ENCODE measurements at places on chromosomes 6 and 20.

- H3K4me1 ChIP-seq, result no peaks in the 10 kb centered on the region
- H3K27ac ChIP-seq, result no peak overlapping the region
- no peak for DNase-seq
These were observed 511.5 kb upstream of the CITED2 start for GRCh38 chr6:139885909-139886308.

- H3K4me3 ChIP-seq, result no peak overlapping the region
- no peak overlapping the region for H3K27ac ChIP-seq
- H3K36me3 ChIP-seq, result no peaks in the 10 kb centered on the region
- H3K27me3 ChIP-seq, result no peaks in the 10 kb centered on the region
These were observed 5.7 kb upstream of the PARD6B start for GRCh38 chr20:50725724-50726005.

DNA sequence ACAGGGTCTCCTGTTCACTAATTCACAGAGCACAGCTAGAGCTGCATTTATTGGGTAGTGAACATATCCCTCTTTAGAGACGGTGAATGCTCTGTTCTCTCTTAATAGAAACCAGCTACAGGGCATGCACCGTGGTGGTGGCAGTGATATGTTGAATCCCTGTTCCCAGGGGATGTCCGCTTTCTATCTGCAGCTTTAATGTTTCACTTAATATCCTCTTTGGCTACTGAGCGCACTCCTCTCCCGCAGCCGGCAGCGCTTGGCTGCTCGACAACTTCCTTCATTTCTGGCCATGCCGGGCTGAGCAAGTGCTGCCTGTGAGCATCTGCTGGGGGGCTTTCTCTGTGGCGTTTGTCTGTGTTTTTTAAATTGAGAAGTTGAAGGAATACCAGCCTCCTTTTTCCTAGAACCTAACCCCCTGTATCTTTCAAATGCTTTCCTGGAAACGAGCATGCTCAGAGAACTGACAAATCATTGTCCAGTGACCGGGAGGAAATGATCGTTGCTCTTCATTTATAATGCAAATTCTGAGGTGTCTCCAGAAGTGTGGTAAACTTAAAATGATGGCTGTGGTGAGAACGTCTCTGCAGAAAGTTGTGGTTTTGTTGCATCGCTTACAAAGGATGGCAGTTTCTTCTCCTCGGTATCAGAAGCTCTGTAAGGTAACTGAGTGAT lies 297.9 kb downstream of the UTRN start:
- no peak overlapping the region for H3K27ac ChIP-seq
- no peaks in the 10 kb centered on the region for H3K27me3 ChIP-seq
- H3K4me3 ChIP-seq, result peak overlapping the region; percentile 36
- H3K4me1 ChIP-seq, result peaks cover 27% of the 10 kb centered on the region
- peaks cover 19% of the 10 kb centered on the region for H3K36me3 ChIP-seq

DNA sequence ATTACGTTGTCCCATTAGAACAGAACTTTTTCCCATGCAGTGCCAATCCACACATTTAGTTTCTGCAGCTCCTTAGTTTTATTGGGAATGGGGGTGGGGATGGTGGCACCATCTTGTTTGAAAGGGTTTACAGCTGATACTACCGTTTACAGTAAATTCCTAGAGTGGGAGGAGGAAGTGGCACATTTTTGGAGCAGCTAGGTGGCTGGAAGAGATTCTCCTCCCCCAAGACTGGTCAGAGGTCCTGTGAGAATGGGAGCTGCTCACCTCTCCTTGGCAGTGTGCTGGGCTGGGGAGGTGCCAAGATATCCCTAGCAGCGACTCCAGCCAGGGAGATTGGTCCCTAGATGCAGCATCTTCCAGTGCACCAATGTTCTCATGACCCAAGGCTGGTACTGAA lies 12.4 kb upstream of the CCN6 start:
- no peak for DNase-seq
- no peaks in the 10 kb centered on the region for H3K36me3 ChIP-seq

- H3K4me3 ChIP-seq, result no peak overlapping the region
- peaks cover 25% of the 10 kb centered on the region for H3K36me3 ChIP-seq
- H3K4me1 ChIP-seq, result peaks cover 24% of the 10 kb centered on the region
- no peak overlapping the region for H3K27ac ChIP-seq
- H3K27me3 ChIP-seq, result no peaks in the 10 kb centered on the region
These were observed 3.7 kb downstream of the MRPS18A start for GRCh38 chr6:43683708-43684455.

DNA sequence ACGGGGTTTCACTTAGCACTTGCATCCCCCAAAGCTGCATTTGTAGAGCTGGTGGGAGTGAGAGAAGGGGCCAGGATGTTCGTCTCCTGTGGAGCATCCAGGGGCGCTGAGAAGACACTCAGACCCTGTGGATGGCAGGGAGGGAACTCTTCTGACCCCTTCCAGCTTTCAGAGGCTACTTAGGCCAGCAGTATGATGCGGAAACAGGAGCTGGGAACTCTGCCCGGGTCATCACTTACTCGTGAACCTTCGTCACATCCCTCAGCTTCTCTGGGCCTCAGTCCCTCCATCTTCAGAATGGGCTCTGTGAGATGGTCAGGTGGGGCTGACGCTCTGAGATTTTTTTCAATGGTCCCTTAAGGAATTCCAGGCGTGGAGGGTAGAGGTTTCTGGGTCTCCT lies 228.5 kb downstream of the TAF4 start:
- no peak for DNase-seq
- no peaks in the 10 kb centered on the region for H3K4me1 ChIP-seq
- no peak overlapping the region for H3K4me3 ChIP-seq
- no peak overlapping the region for H3K27ac ChIP-seq
- H3K27me3 ChIP-seq, result no peaks in the 10 kb centered on the region

GRCh38 chr6:163946437-163946836 lies 531.9 kb downstream of the QKI start:
- H3K4me1 ChIP-seq, result no peaks in the 10 kb centered on the region
- no peaks in the 10 kb centered on the region for H3K27me3 ChIP-seq
- H3K27ac ChIP-seq, result no peak overlapping the region
- DNase-seq, result no peak

GRCh38 chr6:54710456-54710855 lies 136.1 kb upstream of the FAM83B start:
- H3K4me3 ChIP-seq, result no peak overlapping the region
- no peak overlapping the region for H3K27ac ChIP-seq
- no peaks in the 10 kb centered on the region for H3K36me3 ChIP-seq
- H3K4me1 ChIP-seq, result no peaks in the 10 kb centered on the region
- no peaks in the 10 kb centered on the region for H3K27me3 ChIP-seq

DNA sequence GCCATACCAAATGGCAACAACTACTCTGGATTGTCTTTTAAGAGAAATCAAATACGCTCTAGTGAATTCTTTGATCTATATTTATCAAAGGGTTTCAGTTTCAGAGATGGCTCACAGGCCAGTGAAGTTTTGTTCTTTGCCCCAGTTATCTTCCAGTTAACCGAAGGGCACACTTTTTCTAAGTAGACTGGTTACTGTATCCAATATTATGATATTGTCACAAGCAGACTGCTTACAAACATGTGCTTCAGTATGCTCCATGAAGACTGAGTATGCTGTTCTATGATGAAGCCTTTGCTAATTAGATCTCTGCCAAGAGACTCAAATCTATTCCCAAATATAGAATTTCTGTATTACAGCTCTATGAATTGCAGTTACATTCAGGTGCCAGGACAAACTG lies 181.1 kb downstream of the REV3L start:
- H3K27ac ChIP-seq, result no peak overlapping the region
- no peak for DNase-seq
- no peak overlapping the region for H3K4me3 ChIP-seq
- no peaks in the 10 kb centered on the region for H3K36me3 ChIP-seq

- no peaks in the 10 kb centered on the region for H3K4me1 ChIP-seq
- no peak overlapping the region for H3K4me3 ChIP-seq
- no peaks in the 10 kb centered on the region for H3K36me3 ChIP-seq
- H3K27ac ChIP-seq, result no peak overlapping the region
- DNase-seq, result no peak
- no peaks in the 10 kb centered on the region for H3K27me3 ChIP-seq
These were observed 11.5 kb upstream of the PREX1 start for GRCh38 chr20:48839154-48839917.

DNA sequence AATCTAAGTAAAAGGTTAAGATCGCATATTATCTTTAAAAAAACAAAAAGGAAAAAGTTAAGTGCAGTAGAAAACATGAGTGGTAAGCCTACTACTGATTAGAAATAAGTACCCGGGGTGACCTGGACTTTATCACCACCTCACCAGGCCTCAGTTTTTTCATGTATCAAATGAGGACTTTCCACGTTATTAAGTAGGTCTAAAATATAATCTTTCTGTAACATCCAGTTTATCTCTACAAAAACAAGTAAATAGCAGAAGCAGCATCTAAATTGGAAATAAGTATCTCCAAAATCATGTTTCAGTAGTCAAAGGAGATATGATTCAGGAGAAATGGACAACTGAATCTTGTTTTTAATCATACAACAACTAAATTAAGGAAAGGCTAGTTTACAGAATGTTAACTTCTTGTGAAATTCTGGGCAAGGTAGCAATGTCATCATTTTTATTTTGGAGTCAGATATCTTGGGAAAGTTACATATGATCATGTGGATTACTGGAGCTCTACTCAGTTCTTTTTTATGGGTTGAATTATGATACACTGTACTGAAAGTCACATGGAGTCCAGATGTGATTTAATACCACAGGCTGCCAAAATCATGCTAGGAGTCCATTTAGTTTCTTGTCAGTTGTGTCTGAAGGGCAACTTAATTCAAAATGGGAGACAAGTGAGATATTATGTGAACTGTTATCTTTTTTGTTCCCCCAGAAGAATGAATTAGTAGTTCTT lies 114.7 kb upstream of the PRL start:
- no peak overlapping the region for H3K27ac ChIP-seq
- no peaks in the 10 kb centered on the region for H3K27me3 ChIP-seq

DNA sequence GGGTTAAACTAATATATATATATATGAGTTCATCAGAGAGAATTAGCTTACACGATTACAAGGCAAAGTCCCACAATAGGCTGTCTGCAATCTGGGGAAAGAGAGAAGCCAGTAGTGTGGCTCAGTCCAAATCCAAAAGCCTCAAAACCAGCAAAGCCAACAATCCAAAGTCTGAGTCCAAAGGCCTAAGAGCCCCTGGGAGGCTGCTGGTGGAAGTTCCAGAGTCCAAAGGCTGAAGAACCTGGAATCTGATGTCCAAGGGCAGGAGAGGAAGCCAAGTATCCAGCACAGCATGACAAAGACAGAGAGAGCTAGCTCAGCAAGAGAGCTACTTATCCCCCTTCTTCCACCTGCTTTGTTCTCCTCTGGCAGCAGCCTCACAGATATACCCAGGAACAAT lies 274.7 kb upstream of the ID4 start:
- H3K27ac ChIP-seq, result no peak overlapping the region
- no peaks in the 10 kb centered on the region for H3K4me1 ChIP-seq
- no peaks in the 10 kb centered on the region for H3K27me3 ChIP-seq
- no peak overlapping the region for H3K4me3 ChIP-seq

- no peaks in the 10 kb centered on the region for H3K36me3 ChIP-seq
- H3K4me1 ChIP-seq, result no peaks in the 10 kb centered on the region
- no peak overlapping the region for H3K4me3 ChIP-seq
- no peak for DNase-seq
- no peak overlapping the region for H3K27ac ChIP-seq
- H3K27me3 ChIP-seq, result peaks cover 4% of the 10 kb centered on the region
These were observed 19.4 kb upstream of the KCNB1 start for GRCh38 chr20:49501917-49502316.
